ENCODE measurements at places on chromosomes 5 and 9.

GRCh38 chr9:124050955-124051354, 39.4 kb downstream of the LHX2 start:
- no peak for DNase-seq

GRCh38 chr9:70400107-70400892, 14.2 kb downstream of the KLF9 start:
- no peak for DNase-seq

GRCh38 chr5:169052207-169052606, 248.7 kb downstream of the SLIT3 start:
- no peak for DNase-seq

GRCh38 chr5:76476474-76477038, 73.5 kb downstream of the IQGAP2 start:
- DNase-seq, result no peak

GRCh38 chr9:12060811-12061210, 632.4 kb upstream of the TYRP1 start:
- no peak for DNase-seq

DNA sequence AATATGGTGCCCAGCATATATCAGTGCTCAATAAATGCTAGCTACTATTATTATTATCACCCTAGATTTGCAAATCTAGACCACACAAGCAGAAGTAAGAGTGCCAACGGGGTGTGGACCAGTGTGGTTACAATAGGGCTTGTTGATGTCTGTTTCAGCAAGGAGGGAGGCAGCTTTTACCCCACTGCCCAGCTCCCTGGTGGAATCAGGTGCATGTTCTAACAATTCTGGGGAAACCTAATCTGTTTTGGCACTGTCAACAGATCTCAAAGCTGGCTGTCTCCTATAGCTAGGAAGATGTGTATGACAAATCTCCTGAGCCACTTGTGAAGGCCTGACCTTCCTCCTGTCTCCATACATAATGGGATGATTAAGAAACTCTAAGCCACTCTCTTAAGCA, 5.7 kb downstream of the TGFBI start:
- no peak for DNase-seq

DNA sequence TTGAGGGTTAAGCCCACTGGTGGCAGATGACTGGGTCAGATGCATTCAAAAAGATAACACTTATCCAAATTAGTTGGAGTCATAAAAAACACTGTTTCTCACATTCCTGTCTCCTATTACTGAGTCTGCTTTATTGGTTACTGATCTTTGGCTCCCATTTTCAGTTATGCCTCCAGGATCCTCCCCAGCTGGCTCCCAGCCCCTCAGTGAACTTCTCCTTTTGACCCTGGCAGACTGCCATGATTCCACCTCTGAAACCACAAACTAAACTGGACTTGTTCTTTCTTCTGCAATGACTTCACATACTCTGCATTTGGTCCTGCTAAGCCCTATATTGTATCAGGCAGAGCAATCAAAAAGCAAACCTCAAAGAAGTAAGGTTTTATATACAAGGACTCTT, 860.8 kb upstream of the DMAC1 start:
- no peak for DNase-seq

DNA sequence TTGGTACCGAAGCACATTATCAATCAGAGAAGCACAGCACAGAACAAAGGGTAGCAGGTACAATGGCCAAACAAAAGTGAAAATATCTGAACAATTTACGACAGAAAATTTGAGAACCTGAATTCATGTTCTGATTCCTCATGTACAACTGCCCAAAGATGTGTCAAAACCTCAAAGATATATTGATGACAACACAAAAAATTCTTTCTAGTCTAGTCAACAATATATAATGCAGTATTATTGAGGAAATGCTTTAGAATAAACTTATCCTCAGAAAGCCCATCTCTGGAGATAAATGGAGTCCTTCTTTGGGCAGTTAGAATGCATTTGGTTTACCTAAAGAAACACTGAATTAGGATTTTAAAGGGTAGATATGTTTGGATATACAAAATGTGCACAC, 6.8 kb upstream of the SMARCA2 start:
- DNase-seq, result no peak

Measured in GOT3 (cell line).